ENCODE measurements at places on chromosomes 3 and 15.

DNA sequence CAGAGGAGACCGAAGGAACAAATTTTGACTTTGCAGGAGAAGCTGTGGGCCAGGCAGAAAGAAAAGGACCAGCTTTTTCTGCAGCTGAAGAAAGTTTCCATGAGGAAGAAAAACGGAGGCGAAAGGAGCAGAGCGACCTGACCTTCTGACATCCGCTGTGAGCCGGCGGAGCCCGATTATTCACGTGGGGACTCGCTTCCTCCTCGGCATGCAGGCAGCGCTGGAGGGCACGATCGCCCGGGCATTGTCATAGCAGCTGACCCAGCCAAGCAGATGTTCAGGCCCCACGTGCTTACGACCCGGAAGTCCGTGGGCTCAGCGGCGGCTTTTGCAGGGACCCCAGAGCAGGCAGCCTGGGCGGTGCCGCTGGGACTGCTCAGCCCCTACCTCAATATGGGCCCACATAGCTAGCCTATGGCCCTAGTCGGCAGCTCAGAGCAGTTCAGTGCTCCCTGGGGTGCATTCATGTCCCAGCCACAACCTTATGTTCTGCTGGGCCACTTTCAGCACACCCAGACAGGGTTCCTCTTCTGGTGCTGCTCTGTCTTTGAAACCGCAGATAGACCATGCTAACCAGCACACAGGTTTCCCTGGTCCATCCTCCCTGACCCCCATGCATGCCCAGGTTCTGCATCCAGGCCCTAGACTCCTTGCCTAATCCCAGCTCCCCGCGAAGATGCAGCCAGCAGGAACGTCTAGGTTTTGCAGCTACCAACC, 10.5 kb upstream of the EIF4A2 start:
- DNase-seq = peak; percentile 67

- DNase-seq = peak; percentile 86
These were observed 829 bp upstream of the SKIL start for GRCh38 chr3:170356596-170357175.

DNA sequence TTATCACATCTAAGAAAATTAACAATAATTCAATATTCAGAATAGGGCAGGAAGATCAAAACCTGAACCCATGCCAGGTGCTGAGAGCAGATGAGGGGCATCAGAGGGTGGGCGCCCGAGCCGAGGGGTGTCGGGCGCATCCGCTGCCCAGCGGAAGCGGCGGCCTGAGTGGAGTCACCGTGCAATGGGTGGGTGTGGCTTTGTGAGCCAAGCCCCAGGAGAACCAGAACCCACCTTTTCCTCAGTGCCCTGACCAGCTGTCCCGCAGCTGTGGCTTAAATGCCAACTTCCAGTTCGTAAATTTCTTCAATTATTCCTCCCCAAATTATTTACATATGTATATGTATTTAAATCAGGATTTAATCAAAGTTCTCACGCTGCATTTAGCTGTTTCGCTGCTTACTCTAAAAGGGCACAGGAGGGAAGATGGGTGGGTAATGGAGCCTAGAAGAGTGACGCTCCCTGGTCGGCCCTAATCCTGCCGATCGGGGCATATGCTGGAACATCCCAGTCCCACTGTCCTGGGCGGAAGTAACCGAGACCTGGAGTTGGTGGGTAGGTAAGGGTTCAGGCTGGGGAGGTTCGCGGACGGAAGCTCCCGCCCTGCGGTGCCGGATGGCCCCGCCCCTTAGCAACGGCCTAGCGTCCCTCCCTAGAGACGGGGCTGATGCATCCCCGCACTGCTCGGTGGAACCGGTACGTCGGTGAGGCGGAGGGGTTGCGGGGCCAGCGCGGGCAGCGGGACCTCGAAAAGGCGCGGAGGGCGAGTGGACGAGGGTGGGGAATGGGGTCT, 1.3 kb downstream of the DNAH1 start:
- DNase-seq = peak; percentile 59

DNA sequence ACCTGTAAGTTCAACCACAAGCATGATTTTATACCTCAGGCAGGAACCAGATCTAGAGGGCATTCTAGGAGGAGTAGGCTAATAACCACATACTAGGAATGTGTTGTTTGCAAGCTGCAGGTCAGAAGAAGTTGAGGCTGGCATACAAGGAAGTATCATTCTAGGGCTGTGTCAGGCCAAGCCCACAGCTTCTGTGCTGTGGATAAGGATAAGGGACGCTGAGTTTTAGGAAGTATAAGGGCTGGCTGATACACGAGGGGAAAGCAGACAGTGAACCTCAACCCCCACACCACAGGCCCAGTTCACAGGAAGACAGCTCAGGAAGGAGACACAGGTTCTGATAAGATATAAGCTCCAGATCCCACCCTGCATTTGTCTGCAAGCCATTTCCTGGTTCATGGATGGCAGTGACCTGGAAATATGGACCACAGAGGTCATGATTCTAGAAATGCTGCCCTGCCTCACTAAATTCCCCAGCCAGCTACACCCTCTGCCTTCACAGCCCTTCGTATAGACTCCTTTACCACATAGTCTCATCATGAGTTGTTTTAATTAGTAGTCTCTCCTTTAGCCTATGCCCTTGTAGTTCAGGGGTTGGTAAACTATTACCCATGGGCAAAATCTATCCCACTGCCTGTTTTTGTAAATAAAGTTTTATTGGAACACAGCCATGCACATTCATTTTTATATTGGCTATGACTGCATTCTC, 260.7 kb downstream of the OPA1 start:
- no peak for DNase-seq

- DNase-seq = peak; percentile 3
These were observed 114.1 kb upstream of the FRMD4B start for GRCh38 chr3:69499899-69500421.

DNA sequence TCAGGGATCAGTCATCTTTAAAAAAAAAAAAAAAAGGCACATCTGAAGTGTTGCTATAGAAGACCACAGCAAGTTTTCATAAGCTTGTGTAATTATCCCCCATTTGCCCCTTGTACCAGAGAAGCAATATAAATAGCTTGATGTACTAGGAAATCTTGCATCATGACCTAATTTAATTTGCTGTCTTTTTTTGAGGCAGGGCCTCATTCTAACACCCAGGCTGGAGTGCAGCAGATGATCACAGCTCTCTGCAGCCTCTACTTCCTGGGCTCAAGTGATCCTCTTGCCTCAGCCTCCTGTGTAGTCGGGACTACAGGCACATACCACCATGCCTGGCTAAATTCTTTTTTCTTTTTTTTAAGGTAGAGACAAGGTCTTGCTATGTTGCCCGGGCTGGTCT, 88.7 kb downstream of the ARIH1 start:
- no peak for DNase-seq

GRCh38 chr3:178289544-178290160, 246.6 kb upstream of the KCNMB2 start:
- DNase-seq = peak; percentile 51

- peak; percentile 41 for DNase-seq
These were observed 11.6 kb downstream of the EAF1 start for GRCh38 chr3:15438983-15439382.

DNA sequence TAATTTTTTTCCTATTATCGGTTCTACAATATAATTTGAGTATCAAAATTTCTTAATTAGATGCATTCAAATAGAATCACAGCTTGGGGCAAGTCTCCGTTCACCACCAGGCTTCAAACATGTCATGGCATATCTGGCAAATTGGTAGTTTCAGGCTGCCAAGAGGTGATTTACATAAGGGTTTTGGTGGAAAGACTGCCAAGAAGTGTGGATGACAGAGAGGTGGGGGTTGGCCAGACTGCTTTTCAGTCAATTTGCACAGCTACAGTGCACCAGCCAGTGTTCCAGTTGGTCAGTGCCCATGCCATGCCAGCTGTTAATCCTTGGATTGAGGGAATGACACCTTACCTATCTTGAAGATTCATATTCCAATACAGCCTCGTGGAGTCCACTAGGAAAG, 8.4 kb upstream of the GSK3B start:
- no peak for DNase-seq

GRCh38 chr15:61753018-61753710, 307.1 kb downstream of the VPS13C start:
- DNase-seq = no peak

DNA sequence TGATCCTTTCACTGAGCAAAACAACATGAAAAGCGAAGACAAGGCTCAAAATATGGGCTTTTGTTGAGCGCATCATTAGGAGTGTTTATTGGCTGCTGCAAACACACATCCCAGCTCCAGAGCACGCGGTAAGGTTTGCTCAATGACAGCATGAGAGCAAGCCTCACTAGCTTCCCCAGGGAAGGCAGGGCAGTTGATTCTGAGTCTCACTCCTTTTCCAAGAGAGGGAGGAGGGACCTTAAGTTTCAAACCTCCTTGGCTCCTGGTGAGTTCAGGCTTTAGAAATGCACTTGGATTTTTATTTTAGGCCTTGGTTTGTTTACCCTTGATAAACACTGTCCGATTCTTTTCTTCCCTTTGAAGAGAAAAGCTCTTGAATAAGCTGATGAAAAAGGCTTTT, 69.1 kb upstream of the CACNA2D3 start:
- DNase-seq = no peak

- DNase-seq = no peak
These were observed 55.2 kb downstream of the PGPEP1L start for GRCh38 chr15:98952381-98952803.

DNA sequence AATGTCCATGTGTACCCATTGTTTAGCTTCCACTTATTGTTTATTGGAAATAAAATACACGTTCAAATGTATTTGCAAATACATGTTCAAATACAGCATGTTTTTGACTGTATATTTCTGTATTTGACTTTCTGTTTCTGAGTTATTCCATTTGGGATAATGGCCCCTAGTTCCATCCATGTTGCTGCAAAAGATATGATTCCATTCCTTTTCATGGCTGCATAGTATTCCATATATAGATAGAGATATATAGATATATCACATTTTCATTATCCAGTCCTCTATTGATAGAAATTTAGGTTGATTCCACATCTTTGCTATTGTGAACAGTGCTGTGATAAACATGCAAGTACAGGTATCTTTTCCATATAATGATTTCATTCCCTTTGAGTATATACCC, 241.4 kb upstream of the SOX2 start:
- DNase-seq = no peak

DNA sequence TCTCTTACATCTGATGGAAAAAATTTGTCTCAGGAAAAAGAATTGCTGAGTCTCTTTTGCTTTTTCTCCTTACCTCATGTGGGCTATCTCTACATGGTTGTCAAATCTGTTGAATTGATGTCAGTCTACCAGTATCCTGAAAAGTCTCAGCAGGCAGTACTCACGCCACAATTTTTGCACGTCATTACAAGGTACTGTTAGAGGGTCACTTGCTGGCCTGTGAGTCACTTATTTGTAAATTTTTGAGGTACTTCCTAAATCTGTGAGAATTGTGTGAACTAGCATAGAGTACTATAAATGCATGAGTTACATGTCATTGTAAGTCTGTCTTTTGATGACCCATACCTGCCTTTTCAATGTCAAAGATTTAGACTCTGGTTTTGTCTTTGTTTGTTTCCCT, 15.9 kb downstream of the HPS3 start:
- DNase-seq = no peak

GRCh38 chr3:129058441-129059200, 2.0 kb upstream of the GP9 start:
- no peak for DNase-seq

DNA sequence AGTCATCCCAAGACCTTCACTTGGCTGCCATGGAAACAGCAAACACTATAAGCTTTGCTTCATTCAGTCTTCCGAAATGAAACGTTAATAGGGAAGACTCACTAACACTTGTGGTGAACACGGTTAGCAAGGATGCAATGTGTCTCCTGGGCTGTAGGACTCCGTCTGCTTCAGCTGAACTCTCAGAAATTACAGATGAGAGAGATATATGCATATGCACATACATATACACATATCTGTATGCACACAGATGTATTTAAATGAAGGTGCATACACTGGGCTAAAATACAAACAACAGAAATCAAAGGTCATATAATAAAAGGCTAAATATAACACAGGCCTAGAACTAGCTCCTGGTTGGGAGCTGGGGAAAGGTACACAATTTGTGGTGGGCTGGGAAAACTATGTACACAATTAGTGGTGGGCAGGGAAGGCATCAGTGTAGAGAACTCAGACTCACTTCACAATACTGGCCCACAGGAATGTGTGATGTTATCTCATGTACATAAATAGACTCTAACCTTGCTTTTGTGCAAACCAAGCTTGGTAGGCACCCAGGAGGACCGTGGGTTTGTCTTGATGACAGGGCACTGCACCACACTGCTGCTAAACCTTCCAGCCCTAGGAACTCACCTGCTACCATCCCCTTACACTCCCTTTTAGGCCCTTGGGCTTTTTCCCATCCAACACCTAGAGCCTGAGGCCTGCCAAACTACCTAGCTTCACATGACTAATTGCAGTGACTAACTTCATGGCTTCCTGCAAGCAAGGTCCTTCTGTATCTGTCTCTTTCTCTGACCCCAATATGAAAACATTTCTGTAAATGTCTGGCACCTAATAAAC, 873.1 kb downstream of the NSUN3 start:
- no peak for DNase-seq

- no peak for DNase-seq
These were observed 5.9 kb downstream of the MYO5C start for GRCh38 chr15:52289629-52290081.

DNA sequence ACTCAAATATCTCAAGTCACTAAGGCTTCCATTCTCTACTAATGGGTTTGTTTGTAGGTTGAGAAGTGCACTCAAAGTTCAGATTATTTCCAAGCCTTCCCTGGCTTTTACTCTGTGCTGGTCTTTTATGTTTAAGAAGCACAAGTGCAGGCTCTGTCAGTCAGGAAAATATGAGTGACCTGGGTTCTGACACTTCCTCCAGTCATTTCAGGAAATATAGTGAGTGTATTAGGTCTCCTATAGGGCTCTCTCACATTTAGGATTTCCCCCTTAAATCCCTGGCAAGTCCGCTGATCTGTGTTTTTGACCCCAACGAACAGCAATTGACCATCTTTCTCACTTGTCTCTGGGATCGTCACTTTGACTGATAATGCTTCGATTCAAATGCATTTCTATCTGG, 210.2 kb downstream of the ARPP21 start:
- DNase-seq = no peak

DNA sequence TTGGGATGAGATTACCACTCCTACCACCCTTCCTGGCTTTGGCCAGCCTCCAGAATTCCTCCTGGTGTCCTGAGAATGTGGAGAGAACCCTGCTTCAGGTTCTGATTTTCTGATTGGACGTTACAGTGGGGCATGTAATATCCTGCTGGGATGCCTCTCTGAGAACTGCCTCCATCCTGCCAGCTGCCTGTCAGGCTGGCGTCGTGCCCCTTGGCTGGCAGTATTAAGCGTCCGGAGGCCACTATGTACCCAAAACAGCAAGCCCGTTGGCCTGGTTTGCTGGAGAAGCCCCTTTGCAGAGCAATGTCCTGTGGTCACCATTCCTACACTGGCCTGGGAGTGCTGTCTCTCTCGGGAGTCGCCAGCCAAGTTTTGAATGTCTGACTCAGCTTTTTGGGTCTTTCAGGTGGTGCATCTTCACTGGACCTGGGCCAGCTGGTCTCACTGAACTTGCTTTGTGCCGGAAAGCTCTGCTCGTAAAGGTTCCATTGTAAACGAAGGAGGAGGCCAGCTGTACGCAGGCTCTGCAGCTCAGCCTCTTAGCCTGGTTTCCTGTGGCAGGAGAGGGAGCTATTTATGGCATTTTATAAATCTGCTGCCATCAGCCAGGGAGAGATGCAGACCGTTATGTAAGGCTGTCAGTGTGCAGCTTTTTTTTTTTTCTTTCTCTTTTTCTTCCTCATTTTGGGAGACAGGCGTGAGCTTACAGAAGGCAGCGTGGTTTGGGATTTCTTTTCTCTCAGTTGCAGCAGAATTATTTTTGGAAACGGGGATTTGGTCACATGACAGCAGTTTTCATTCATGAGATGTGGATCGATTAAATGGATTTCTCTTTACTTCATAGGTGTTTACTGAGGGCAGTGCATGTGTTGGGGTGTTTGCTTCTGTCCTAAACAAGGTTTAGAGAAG, 19.0 kb upstream of the TRAK1 start:
- DNase-seq = peak; percentile 92
